Caco-2 (cell line): ENCODE measurements at places on chromosomes 16 and 17. TPM values are rescaled to one million over a fixed set of nuclear protein-coding genes. Genes with fewer than 3 reads are reported as not detected.
A peak's percentile ranks its signal among the peaks of the same experiment; 100 is the strongest.

SPN gene
- not detected in 2 replicates for total RNA-seq

- DNase-seq, result peak; percentile 72
Observed at GRCh38 chr16:86072328-86073102, 173.6 kb downstream of the IRF8 start.

- DNase-seq, result no peak
Observed at GRCh38 chr17:67164302-67164701, 80.7 kb downstream of the HELZ start.

PSKH1 gene
- 35.1 and 41.3 TPM in 2 replicates for total RNA-seq

DNA sequence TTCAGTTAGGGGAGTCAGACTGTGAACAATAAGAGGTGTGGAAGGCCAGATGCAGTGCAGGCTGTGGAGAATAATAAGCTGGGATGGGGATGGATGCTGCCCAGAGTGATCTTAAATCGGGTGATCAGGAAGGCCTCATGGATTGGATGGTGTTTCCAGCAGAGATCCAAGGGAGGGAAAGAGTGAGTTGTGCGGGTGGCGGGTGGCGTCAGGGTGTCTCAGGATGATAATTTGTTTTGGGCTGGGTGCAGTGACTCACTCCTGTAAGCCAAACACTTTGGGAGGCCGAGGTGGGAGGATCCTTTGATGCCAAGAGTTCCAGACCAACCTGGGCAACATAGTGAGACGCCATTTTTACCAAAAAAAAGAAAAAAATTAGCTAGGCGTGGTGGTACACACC is 7.9 kb downstream of the CLUAP1 start:
- no peak for DNase-seq

CCL23 gene
- total RNA-seq, result not detected in 2 replicates

GRCh38 chr16:56349086-56349415 is 76.3 kb downstream of the AMFR start:
- DNase-seq, result no peak

GRCh38 chr16:23920899-23921298 is 85.1 kb downstream of the PRKCB start:
- DNase-seq, result no peak

DNA sequence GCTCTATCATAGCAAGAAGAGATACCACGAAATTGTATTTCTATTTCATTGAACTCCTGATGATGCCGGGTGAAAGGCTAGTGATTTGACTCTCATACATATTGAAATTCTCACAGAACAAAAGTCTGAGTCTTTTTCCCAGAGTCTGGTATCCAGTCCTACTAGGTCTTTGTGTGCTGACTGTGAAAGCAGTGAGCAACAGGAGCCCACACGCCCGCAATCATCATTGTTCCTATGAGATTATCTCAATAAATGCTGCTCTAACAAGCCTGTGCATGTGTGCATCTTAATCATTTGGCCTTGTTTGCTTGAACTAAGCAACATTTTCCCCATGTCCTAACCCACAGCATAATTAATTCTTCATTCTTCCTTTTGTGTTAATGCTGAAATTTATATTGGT is 1466.0 kb downstream of the CDH11 start:
- DNase-seq, result no peak

DNA sequence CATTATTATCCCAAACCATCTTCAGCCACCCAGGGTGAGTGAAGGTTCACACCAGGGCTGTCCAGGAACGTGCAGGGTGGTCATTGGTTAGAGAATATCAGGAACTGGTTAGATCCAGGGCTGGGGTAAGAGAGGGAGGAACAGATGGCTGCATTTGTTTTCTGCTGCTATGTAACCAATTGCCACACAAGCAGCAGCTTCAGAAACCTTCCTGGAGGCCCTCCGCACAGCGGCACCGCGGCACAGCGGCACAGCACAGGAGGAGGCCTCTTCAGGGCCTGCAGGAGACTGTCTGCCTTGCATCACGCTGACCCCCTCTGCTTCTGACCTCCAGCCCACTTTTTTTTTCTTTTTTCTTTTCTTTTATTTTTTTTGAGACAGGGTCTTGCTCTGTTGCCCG is 86.1 kb downstream of the KCNJ12 start:
- no peak for DNase-seq

- no peak for DNase-seq
Observed at GRCh38 chr17:1979182-1979985, 45.8 kb downstream of the RTN4RL1 start.

DNA sequence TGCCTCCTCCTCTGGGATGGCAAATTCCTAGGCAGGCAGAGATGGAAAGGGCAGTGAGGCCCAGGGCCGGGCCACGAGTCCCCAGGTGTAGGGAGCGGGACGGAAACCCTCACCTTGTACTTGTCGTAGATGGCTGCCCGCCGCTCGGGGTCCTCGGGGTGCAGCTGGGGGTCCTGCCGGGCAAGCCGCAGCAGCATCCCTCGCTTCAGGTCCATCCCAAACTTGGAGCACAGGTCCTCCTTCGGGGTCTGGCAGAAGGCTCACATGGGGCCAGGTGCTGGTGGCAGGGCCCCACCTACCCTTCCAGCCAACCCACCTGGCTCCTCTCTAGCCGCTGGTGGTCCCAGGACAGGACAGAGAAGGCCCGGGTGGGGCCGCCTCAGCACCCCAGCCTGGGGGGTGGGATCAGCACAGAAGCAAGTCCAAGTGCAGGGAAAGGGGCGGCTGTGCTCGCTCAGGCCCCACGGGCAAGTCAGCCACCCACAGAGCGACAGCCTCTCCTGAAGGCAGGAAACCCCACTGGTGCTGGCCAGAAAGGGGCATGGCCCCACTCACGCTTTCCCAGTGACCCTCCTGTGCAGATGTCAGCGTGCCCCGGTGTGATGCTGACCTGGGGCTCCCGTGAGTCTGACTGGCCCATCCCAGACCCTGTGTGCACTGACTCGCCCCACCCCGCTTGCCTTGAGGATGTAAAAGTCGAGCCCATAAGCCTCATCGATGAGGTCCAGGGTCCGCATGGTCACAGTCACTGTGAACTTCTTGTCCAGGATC is 1.8 kb downstream of the MRPL28 start:
- no peak for DNase-seq

KRT40 gene
- not detected in 2 replicates for total RNA-seq

- DNase-seq, result no peak
Observed at GRCh38 chr16:59047114-59047513, 313.0 kb upstream of the GOT2 start.

GRCh38 chr17:45013021-45013997 is 38.1 kb downstream of the DCAKD start:
- no peak for DNase-seq

DNA sequence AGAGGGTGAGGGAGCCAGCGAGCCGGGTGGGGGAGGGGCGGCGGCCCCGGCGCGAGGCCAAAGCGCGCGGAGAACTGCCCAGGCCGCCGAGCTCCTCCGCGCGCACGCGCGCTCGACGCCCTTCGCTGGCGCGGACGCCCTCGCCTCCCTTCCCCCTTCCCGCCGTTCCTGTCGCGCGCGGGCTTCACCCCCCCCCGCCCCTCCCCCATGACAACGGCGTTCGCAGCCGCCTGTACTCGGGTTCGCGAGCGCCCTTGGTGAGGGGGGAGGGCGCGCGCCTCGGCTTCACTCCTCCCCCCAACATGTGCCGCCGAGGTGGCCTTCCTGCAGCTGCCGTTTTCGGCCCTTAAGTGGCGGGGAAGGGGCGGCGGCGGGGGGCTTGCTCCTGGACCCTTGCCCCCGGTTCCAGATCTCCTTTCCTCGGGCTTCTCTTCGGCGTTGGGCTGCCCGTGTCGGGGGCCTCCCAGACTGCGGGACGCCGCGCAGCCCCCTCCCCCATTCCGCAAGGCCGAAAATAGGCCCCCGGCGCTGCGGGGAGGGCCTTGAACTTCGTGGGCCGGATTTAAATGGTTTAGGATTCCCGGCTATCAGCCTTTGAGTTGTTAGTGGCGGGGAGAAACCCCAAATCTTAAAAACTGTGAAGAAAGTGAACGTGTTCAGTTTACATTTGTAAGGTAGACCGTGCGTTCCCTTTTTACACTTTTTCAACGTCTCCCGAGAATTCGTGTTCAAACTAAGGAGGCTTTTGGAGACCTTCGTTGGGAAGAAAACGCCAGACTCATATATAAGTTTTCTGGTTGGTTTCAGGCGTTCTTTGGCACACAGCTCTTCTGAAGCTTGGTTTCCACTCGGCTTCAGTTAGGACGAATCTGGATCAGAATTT is 653 bp downstream of the SRRM2 start:
- DNase-seq, result peak; percentile 90

GRCh38 chr17:59427425-59427921 is 96.0 kb downstream of the YPEL2 start:
- DNase-seq, result no peak

- no peak for DNase-seq
Observed at GRCh38 chr17:45372325-45372869, 55.6 kb upstream of the MAP3K14 start.

GRCh38 chr17:64006361-64007088 is 8.4 kb downstream of the PRR29 start:
- DNase-seq, result no peak

GRCh38 chr16:81006211-81006812 is 373 bp downstream of the CMC2 start:
- DNase-seq, result peak; percentile 80

PRAC2 gene
- not detected in 2 replicates for total RNA-seq

RTN4RL1 gene
- 0.54 and 0.60 TPM in 2 replicates for total RNA-seq

HBM gene
- not detected in 2 replicates for total RNA-seq

CETP gene
- total RNA-seq, result not detected in 2 replicates

DNA sequence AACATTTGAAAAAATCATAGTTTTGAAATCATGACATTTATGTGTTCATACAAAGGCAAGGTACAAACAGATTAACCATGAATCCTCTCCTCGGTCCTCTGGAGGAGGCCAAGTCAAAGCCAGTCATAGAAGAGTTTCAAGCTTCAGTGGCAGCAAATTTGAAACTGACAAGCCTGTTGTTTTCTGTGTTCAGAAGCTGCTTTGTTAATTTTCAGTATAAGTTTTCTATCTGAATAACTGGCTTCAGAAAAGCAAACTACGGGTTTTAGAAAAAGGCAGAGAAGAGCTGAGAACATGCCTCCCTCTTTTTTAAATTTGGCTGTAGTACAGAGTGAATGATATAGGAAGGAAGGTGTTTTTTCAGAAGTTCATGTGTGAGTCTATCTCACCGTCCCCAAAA is 79.6 kb upstream of the CLEC18B start:
- no peak for DNase-seq

- DNase-seq, result peak; percentile 87
Observed at GRCh38 chr16:87636050-87636684, 33.9 kb downstream of the JPH3 start.

DNA sequence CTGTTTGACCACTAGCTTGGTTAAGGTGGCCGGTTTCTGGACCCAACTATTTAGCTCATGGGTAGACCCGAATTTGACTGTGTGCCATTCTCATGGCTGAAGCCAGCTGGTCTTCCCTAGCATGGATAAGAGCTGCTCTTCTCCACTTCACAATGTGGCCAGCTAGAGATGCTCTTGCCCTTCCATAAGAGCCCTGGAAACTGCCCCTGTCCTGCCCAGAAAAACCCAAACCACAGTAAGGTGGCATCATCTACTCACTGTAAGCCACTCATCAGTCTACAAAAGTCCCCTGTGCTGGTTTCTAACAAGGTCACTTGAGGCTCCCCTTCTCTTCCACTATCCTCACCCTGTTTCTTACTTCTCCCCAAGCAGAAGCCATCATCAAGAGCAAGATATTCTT is 165.1 kb downstream of the HS3ST2 start:
- DNase-seq, result no peak

DNA sequence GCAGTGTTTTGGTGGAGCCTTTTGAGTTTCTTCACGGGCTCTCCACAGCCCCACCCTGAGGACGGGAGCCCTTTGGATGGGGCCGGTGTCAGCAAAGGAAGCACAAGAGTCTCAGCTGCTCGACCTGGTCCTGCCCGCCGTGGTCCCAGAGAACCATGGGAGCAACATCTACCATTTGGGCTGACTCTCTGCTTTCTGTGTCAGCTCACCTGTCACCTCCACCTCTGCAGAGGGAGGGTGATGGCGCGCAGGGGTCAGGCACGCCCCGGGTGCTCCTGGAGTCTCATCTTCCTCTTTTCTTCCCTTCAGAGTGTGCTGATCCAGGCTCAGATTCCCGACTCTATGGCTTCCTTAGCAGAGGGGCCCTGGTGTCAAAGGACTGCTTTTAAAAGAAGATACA is 171.7 kb downstream of the LAT start:
- DNase-seq, result no peak

- no peak for DNase-seq
Observed at GRCh38 chr16:75679366-75679765, 2.6 kb upstream of the CPHXL2 start.

DNA sequence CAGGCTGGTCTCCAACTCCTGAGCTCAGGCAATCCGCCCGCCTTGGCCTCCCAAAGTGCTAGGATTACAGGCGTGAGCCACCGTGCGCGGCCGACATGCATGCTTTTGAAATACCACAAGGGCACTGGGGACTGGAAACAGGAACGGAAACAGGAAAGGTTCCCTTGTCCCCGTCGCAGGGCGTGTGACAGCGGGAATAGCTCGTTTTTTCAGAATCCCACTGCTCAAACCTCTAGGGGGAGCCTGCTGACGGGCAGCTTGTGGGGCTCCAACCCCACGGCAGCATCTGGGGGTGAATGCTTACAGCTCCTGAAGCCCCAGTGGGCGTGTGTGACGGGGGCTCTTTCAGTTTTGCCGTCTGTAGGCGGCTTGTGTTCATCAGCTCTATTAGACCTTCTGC is 18.8 kb upstream of the ASGR2 start:
- DNase-seq, result no peak

- no peak for DNase-seq
Observed at GRCh38 chr16:14510939-14511799, 118.9 kb downstream of the PARN start.

DNA sequence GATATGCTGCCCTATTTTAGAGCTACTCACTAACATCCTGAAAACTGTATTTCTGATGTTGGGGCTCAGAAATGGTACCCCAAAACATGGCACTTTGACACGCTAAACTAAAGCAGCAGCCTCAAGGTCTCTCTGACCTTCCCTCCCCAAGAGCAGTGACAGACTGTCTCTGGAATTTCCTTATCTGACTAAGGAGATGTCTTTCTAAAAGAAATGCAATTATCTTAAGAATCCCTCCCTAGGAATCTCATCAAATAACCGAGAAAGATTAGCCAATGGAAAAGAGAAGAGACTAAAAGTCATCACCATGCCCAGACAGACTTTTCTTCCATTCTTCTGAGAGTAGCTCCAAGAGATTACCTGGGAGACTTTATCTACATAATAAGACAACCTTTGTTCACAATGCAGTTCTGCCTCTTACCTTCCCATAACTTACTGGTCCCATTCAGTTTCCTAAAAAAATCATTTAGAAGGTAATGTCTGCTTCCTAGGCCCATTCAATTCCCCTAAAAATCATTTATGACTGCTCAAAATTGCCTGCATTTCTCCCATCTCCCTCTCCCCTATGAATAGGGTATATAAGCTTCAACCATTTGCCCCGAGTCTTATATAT is 123.9 kb downstream of the CPPED1 start:
- DNase-seq, result no peak

DNA sequence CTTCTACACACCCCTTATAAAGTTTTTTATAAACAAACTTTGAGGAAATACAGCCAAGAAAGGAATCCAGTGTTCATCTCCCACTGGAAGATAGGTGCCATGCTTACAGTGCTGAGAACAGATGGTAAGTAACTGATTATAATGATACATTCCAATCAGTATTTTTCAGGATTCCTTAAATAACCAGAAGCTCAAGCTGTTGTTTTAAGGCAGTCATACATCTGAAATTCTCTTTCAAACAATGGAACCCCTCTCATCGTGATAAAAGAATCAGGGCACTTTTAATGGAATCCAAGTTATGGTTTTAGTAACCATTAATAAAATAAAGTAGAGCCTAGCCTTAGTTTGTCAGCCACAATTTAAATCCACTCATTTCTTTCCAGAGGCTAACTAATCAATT is 56.1 kb upstream of the STAC2 start:
- no peak for DNase-seq

CLEC16A gene
- total RNA-seq, result 27.0 and 27.9 TPM in 2 replicates

- DNase-seq, result no peak
Observed at GRCh38 chr16:6603780-6604325, 728.8 kb upstream of the RBFOX1 start.
